Activated CD4-positive, CD25-positive, alpha-beta regulatory T cell treated with anti-CD3 and anti-CD28 coated beads, Interleukin-2, amount 50 U/mL, for 72 hours (primary cell): ENCODE measurements at places on chromosomes 6 and 20.

DNA sequence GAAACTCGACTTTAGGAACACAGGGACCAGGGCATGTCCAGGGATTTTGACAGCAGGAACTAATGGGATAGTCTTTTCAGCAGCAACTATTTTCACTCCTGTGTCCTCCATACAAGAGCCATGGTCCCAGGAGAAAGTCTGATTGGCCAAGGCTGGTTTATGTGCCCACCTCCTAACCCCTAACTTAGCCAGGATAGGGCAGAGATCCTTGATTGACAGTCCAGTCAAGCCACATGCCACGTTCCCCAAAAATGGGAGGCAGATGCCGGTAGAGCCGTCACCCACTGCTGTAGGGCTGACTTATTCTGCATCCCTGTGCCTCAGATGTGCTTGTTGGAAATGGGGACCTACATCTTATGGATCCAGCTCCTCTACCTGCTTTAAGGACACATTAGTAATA is 22.3 kb downstream of the SLC2A10 start:
- DNase-seq: no peak

GRCh38 chr20:63656451-63656850 is 1.7 kb upstream of the RTEL1 start:
- no peak for DNase-seq

- no peak for DNase-seq
Observed at GRCh38 chr6:68778356-68779020, 143.4 kb downstream of the ADGRB3 start.

DNA sequence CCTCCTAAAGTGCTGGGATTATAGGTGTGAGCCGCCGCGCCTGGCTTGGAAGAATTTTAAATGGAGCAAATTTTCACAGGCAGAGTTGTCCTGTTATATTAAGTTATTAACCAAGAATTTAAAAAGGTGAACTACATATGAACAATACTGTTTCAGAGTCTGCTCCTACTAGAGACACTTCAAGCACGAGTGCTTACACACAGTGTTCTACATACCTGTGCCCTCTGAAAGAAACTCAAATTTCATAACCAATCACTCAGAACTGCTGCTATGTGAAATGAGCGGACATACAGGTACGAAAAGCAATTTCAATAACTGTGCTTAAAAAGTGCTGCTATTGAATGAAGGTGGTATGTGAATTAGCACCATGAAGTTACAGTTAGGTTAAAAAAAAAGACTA is 262.0 kb downstream of the SYNE1 start:
- DNase-seq: no peak

DNA sequence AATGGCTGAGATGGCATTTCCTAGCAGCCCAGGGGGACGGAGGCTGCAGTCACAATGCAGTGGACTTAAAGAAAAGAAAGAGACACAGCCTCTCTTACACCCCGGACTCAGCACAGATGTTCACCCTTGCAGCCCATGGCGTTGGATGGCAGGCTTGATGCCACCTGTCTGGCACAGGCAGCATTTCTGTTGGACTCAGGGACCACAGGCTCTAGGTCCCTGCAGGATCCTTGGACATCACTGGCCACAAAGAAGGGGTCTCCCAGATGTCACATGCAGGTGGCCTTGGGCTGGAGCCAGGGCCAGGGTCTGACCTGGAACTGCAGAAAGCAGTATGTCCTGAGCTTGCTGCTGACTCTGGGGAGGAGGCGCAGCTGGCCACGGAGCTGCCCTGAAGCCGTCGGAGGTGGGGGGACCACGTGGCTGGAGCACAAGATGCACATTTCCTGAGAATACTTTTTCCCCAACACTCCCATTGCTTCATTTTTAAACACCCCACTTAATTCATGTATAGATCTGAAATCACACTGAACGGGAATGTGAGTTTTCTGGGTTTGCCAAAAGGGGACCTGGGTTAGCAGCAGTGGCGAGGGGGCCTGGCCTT is 102.3 kb upstream of the SULF2 start:
- DNase-seq: no peak

DNA sequence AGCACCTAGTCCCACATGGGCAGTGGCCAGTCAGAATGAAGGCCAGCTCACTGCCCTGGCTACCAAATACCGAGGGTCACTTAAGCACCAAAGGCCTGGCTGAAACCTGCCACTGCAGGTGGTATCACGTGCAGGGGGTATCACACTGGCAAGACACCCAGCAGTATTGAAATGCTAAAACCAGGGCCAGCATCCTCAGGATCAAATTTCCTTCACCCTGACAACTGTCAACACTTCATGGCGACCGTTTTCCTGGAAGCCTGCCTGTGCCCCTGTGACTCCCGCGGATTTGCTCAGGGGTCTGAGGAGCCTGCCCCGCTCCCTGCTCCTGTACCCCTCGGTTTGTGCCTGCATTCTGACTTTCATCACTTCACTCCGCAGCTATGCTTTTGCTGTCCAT is 151.1 kb downstream of the TTLL2 start:
- no peak for DNase-seq

GRCh38 chr6:8137529-8137939 is 35.2 kb upstream of the EEF1E1 start:
- no peak for DNase-seq

DNA sequence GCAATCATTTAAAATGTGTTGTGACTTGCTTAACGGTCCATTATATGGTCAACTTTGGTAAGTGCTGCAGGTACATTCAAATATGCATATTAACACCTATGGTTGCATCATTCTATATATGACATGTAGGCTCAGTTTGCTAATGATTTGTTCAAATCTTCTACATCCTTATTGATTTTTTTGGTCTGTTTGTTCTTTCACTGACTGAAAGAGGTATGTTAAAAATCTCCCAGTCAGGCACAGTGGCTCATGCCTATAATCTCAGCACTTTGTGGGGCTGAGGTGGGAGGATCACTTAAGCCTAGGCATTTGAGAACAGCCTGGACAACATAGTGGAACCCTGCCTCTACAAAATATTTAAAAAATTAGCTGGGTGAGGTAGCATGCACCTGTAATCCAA is 29.2 kb downstream of the PIGU start:
- no peak for DNase-seq

DNA sequence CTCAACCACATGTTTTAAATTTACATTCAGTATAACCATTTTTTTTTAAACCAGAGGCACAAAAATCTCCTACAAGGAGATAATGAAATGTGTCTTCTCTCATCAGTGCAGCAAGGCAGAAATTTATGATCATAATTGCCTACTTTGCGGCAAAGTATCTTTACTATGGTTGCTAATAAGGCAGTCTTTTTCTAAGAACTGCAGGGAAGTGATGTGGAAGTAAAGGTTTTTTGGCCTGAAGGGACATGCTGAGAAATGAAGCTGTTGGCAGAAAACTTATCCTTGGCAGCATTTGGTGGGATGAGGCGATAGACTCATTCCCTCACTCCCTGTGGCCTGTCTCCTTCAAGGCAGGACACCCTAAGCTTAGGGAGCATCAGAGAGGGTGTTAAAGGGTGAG is 48.7 kb downstream of the SCGN start:
- no peak for DNase-seq

- DNase-seq: no peak
Observed at GRCh38 chr20:39083761-39084160, 121.6 kb downstream of the DHX35 start.

GRCh38 chr6:11672256-11672655 is 106.3 kb downstream of the ADTRP start:
- DNase-seq: no peak
